Astrocyte (in vitro differentiated cells and primary cell): ENCODE measurements at places on chromosomes 13 and 19.
A peak's percentile ranks its signal among the peaks of the same experiment; 100 is the strongest.

GRCh38 chr13:22562116-22562515 is 618.7 kb upstream of the SGCG start:
- no peaks in the 10 kb centered on the region for H3K36me3 ChIP-seq
- H3K27me3 ChIP-seq, result no peaks in the 10 kb centered on the region
- no peak overlapping the region for H3K27ac ChIP-seq
- H3K4me3 ChIP-seq, result no peak overlapping the region

DNA sequence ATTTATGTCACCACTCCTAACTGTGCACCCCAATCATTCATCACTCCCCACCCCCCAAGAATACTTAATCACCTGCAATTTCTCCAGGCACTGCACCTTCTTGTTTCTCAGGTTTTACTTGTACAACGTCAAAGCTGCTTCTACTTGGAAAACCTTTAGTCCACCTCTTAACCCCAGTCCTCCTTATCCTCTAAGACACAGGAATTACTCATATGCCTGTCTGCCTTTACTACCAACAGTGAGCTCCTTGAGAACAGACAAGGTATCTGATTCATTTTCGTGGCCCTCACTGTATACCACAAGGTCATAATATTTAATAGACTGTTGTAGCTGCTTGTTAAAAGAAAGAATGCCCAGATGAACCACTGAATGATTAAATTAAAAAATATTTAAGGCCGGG is 21.0 kb upstream of the NDFIP2 start:
- peaks cover 15% of the 10 kb centered on the region for H3K4me1 ChIP-seq
- no peaks in the 10 kb centered on the region for H3K27me3 ChIP-seq
- H3K36me3 ChIP-seq, result no peaks in the 10 kb centered on the region
- no peak overlapping the region for H3K27ac ChIP-seq
- DNase-seq, result peak; percentile 81
- H3K4me3 ChIP-seq, result no peak overlapping the region

- H3K27me3 ChIP-seq, result no peaks in the 10 kb centered on the region
- DNase-seq, result no peak
- peaks cover 60% of the 10 kb centered on the region for H3K4me1 ChIP-seq
- no peak overlapping the region for H3K27ac ChIP-seq
- no peak overlapping the region for H3K4me3 ChIP-seq
Observed at GRCh38 chr13:110376120-110376519, 69.0 kb downstream of the COL4A2 start.

DNA sequence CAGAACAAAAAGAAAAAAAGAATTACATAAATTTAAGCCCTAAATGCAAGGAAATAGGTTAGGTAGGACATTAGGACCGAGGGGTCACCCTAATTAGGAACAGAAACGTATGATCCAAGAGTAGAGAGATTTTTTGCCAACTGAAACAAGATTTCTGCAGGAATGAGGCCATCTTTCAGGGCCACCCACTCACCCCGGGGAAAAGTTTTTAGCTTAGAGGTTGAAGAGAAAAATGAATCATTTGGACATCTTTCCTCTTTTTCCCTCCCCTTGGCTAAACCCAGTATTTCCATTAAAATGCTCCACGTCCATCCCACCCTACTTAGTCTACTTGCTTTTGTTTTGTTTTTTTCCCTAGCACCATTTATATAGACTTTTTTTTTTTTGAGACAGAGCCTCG is 10.6 kb upstream of the PNMA8A start:
- no peak overlapping the region for H3K4me3 ChIP-seq
- no peak overlapping the region for H3K27ac ChIP-seq
- H3K27me3 ChIP-seq, result no peaks in the 10 kb centered on the region
- H3K36me3 ChIP-seq, result no peaks in the 10 kb centered on the region
- peaks cover 17% of the 10 kb centered on the region for H3K4me1 ChIP-seq
- peak; percentile 60 for DNase-seq

DNA sequence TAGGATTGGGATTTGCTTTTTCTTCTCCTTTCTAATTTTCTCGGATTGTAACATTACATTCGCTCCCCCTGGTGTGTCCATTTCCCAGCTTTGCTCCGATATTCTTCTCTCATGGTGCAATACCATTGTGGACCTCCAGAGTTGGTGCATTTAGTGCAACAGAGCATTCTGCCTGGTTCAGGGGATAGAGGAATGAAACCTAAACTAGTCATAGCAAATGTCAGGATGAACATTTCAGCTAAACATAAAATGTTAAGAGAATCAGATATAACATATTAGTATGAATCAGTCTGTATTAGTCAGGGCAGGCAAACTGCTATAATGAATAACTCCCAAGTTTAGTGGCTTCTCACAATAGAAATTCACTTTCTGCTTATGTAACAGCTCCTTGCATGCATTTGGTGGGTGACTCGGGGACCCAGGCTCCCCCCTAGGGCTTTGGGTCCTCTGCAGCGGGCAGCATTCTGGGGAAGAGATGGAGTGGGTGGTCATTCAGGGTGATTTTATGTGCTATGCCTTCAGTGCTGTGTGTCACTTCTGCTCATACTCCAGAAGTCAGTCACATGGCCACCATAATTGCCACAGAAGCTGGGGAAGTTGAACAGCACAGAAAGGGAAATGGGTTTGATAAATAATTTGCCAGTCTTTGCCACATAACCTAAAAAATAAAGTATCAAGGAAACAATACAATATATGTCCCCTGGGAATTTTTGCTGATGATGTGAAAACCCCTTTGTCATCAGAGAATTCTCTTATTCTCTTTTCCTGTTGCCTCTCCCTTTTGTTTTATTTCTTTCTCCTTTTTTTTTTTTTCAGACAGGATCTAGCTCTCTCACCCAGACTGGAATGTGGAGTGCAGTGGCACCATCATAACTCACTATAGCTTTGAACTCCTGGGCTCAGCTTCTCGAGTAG is 111.0 kb downstream of the HSPH1 start:
- H3K27me3 ChIP-seq, result no peaks in the 10 kb centered on the region
- H3K4me3 ChIP-seq, result no peak overlapping the region
- H3K27ac ChIP-seq, result no peak overlapping the region
- no peak for DNase-seq
- no peaks in the 10 kb centered on the region for H3K36me3 ChIP-seq

DNA sequence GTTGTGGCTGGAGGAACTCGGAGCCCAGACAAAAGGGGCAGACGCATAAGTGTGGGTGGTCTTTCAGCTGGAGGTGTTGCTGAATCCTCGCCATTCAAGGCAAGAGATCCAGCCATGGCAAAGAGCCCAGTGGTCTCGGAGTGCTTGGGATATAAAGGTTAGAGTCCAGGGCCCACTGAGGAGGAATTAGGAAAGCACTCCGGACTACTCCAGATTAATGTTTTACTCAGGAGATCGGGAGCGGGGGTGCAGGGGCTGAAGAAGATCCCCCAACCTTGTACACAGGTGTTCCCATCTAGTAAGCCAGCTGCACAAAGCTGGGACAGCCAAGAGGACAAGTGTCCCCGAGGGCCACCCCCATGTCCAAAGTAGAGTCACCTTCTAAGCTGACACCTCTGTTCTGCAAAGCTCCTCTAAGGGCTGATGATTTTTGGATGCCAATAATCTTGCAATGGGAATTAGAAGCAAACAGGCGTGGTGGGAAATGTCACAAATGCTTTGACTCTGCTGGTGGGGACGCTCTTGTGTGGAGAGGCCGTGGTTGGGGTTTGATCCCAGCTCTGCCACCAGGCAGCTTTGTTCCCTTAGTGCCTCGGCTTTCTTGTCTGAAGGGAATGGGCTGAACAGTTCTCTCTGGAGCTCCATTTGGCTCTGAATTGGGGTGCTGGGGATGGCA is 194.3 kb upstream of the SOX1 start:
- H3K4me3 ChIP-seq, result no peak overlapping the region
- no peak for DNase-seq
- no peaks in the 10 kb centered on the region for H3K36me3 ChIP-seq
- no peaks in the 10 kb centered on the region for H3K27me3 ChIP-seq
- no peak overlapping the region for H3K27ac ChIP-seq

GRCh38 chr13:34944751-34945150 is 2.7 kb downstream of the NBEA start:
- no peak for DNase-seq
- H3K36me3 ChIP-seq, result no peaks in the 10 kb centered on the region
- H3K4me1 ChIP-seq, result peaks cover 9% of the 10 kb centered on the region
- H3K27ac ChIP-seq, result no peak overlapping the region
- no peaks in the 10 kb centered on the region for H3K27me3 ChIP-seq
- no peak overlapping the region for H3K4me3 ChIP-seq

GRCh38 chr19:49502866-49503581 is 6.8 kb downstream of the RPS11 start:
- H3K4me3 ChIP-seq, result no peak overlapping the region
- no peak overlapping the region for H3K27ac ChIP-seq
- H3K36me3 ChIP-seq, result peaks cover 9% of the 10 kb centered on the region
- H3K4me1 ChIP-seq, result peaks cover 13% of the 10 kb centered on the region
- DNase-seq, result peak; percentile 44

- H3K36me3 ChIP-seq, result no peaks in the 10 kb centered on the region
- H3K27ac ChIP-seq, result no peak within 1 kb of the TSS
- no peak for DNase-seq
- H3K4me3 ChIP-seq, result no peak within 1 kb of the TSS
- no peaks in the 10 kb centered on the region for H3K4me1 ChIP-seq
Observed at GRCh38 chr19:51531349-51532315, at the start of gene SIGLEC6. TSS of gene SIGLEC6 (minus strand) at chr19:51531670. CDS start at chr19:51531648, 22 bp downstream.

GRCh38 chr19:2887391-2887914 is 13.3 kb upstream of the ZNF57 start:
- H3K36me3 ChIP-seq, result no peaks in the 10 kb centered on the region
- H3K27me3 ChIP-seq, result no peaks in the 10 kb centered on the region

- no peak overlapping the region for H3K27ac ChIP-seq
- no peaks in the 10 kb centered on the region for H3K4me1 ChIP-seq
- peak; percentile 53 for DNase-seq
Observed at GRCh38 chr19:28519952-28520861, 692.7 kb downstream of the UQCRFS1 start.

- no peak for DNase-seq
- H3K27ac ChIP-seq, result no peak overlapping the region
- no peaks in the 10 kb centered on the region for H3K4me1 ChIP-seq
- H3K4me3 ChIP-seq, result no peak overlapping the region
- peaks cover 21% of the 10 kb centered on the region for H3K27me3 ChIP-seq
- no peaks in the 10 kb centered on the region for H3K36me3 ChIP-seq
Observed at GRCh38 chr13:110813646-110814624, 100.4 kb downstream of the ING1 start.

GRCh38 chr13:77861741-77862140 is 56.9 kb downstream of the EDNRB start:
- no peak overlapping the region for H3K27ac ChIP-seq
- no peak overlapping the region for H3K4me3 ChIP-seq
- H3K4me1 ChIP-seq, result no peaks in the 10 kb centered on the region
- no peaks in the 10 kb centered on the region for H3K27me3 ChIP-seq
- no peak for DNase-seq
- no peaks in the 10 kb centered on the region for H3K36me3 ChIP-seq

DNA sequence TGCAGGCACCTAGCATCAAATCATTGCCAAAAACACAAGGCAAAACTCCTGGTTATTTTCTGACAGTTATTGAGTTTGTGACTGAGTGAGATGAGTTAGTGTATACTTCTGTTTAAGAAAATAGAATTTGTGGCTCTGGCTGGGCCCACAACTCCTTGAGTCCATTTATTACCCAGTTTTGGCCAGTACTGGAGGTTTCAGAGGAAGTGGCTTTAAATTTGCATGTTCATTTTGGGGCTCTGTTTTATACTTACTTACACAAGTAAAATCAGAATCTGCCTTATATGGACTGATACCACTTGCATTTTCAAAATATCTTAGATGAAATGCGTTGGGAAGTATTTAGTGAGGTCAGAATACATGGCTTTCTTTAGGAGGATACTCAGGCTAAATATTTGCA is 29.0 kb downstream of the TNFSF11 start:
- no peak overlapping the region for H3K27ac ChIP-seq
- H3K4me1 ChIP-seq, result peaks cover 7% of the 10 kb centered on the region
- no peaks in the 10 kb centered on the region for H3K27me3 ChIP-seq
- DNase-seq, result no peak

GRCh38 chr13:77696006-77696878 is 1.2 kb upstream of the SLAIN1 start:
- no peak overlapping the region for H3K27ac ChIP-seq
- H3K4me1 ChIP-seq, result peaks cover 4% of the 10 kb centered on the region
- DNase-seq, result no peak

- H3K4me3 ChIP-seq, result no peak overlapping the region
- H3K27me3 ChIP-seq, result no peaks in the 10 kb centered on the region
- no peak overlapping the region for H3K27ac ChIP-seq
- no peaks in the 10 kb centered on the region for H3K36me3 ChIP-seq
- peaks cover 5% of the 10 kb centered on the region for H3K4me1 ChIP-seq
- DNase-seq, result no peak
Observed at GRCh38 chr19:35264268-35265125, 4.3 kb upstream of the USF2 start.

DNA sequence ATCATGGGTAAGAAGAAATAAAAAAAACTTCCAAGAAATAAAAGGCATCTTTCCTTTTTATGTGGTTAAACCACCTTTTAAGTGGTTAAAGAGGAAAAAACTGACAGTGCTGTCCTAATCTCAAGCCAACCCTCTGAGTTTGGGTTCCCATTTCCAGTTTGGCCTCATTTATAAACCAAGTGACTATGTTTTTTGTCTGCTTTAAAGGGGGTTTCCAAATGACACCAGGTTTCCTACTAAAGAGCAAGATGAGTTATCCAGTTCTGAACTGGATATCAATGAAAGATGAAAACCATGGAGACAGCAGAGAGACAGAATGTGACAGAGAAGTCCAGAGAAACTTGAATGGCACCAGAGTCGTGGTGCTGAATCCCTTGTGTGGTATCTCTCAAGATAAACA is 251.5 kb downstream of the ABCC4 start:
- no peaks in the 10 kb centered on the region for H3K36me3 ChIP-seq
- no peak overlapping the region for H3K4me3 ChIP-seq
- no peaks in the 10 kb centered on the region for H3K4me1 ChIP-seq
- no peaks in the 10 kb centered on the region for H3K27me3 ChIP-seq
- H3K27ac ChIP-seq, result no peak overlapping the region

DNA sequence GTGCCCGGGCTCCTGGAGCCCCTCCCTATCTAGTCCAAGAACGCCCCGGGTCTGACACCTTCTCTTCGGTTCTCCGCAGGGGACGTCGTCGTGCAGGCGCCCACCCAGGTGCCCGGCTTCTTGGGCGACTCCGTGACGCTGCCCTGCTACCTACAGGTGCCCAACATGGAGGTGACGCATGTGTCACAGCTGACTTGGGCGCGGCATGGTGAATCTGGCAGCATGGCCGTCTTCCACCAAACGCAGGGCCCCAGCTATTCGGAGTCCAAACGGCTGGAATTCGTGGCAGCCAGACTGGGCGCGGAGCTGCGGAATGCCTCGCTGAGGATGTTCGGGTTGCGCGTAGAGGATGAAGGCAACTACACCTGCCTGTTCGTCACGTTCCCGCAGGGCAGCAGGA is 3.4 kb downstream of the PVR start:
- no peak overlapping the region for H3K27ac ChIP-seq
- no peaks in the 10 kb centered on the region for H3K27me3 ChIP-seq
- peaks cover 24% of the 10 kb centered on the region for H3K4me1 ChIP-seq
- peaks cover 33% of the 10 kb centered on the region for H3K36me3 ChIP-seq
- no peak for DNase-seq
- no peak overlapping the region for H3K4me3 ChIP-seq

DNA sequence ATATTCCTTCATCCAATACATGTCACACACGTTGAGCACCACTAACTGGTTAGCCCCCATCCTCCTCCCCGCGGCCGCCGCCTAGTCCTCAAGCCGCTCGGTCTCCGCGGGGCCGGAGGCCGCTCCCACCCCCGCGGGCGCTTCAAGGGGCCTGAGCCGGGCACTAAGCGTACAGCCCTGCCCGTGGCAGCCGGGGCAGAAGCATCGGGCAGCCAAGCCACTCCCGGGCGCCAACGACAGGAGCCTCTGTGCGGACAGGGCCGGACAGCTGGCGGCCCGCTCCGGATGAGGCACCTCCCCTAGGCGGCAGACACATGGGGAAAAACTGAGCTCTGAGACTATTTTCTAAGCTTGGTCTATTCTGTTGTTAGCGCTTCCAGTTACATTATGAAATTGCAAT is 2.8 kb upstream of the ZNF543 start:
- H3K4me3 ChIP-seq, result no peak overlapping the region
- H3K27ac ChIP-seq, result no peak overlapping the region
- H3K36me3 ChIP-seq, result no peaks in the 10 kb centered on the region
- H3K27me3 ChIP-seq, result peaks cover 2% of the 10 kb centered on the region
- DNase-seq, result no peak
